Foreskin fibroblast (primary cell): ENCODE measurements at places on chromosomes 3 and 15.

DNA sequence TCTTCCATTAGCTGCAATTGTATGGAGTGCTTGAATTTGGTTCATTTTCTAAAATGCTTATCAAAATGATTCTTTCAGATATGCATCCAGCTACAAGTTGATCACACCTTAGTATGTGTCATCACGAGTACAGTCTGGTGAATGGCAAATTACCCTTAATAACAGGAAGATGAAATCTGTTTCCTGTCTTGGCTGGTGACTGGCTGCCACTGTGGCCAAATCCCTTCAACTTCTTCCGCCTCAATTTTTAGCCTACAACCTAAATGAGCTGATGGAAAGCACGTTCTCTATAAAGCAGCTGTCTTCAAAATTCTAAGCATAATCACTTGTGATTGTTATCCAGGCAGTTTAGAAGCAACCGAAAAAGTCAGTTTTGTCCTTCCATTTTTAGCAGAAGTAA lies 387.1 kb upstream of the NECTIN3 start:
- no peak for DNase-seq

GRCh38 chr3:54321520-54321919 lies 199.2 kb downstream of the CACNA2D3 start:
- no peak for DNase-seq

DNA sequence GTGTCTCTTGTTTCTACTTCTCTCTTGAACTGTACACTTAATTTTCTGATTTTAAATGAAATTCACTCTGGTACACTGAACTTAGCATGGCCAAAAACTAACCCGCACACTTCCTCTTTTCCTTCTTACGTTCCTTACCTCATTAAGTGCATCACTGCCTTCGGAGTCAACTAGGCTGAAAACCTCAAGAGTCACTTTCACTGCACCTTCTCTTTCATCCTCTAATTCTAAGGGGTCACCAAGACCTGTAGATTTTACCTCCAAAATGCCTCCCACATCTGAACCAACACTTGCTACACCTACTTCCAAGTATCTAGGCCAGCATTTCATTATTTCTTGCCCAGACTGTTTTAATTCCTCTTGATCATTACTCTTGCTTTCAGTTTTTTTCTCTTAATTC lies 6.6 kb downstream of the CBLB start:
- DNase-seq, result no peak

GRCh38 chr3:149120051-149120972 lies 9.1 kb upstream of the HPS3 start:
- DNase-seq, result peak; percentile 73

- DNase-seq, result peak; percentile 93
These were observed 26.7 kb downstream of the SLC2A2 start for GRCh38 chr3:170999737-171000242.

DNA sequence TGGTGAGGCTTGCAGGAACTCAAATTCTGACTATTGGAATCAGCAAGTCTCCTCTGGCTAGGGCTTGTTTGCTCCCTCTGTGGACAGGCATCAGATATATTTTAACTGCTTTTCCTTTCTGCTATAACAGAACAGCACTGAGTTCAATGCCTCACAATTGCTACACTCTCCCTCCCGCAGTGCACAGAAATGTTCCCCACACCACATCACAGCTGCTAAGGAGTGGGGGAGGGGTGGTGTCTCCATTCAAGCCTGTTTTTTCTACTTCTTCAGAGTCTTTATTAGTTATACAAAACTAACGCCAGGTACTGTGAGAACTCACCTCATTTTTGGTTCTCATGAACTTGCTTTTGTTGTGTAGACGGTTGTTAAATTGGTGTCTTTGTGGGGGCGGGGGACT lies 68.5 kb downstream of the BCHE start:
- no peak for DNase-seq

DNA sequence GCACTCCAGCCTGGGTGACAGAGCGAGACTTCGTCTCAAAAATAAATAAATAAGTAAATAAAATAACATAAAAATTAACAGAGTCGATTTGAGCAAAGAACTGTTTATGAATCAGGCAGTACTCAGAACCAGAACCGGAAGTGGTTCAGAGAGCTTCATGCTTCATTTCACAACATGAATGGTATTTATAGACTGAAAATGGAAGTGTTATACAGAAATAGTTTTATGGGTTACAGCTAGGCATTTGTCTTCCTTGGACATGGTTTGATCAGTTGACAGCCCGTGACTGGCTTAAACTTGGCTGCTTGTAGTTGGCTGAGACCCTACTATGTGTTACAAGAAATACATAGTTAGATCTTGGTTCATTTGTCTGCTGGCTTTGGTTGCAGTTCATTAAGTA lies 216.0 kb upstream of the MCTP2 start:
- DNase-seq, result no peak

- DNase-seq, result no peak
These were observed 36.7 kb downstream of the ZPLD1 start for GRCh38 chr3:102471491-102471890.

GRCh38 chr15:41633609-41634008 lies 26.6 kb upstream of the MGA start:
- DNase-seq, result no peak

- DNase-seq, result peak; percentile 50
These were observed 33.9 kb downstream of the DZIP1L start for GRCh38 chr3:138081371-138082084.

- peak; percentile 72 for DNase-seq
These were observed 50.6 kb downstream of the SERP1 start for GRCh38 chr3:150495563-150496168.
